ENCODE measurements at places on chromosomes 1 and 21.

- DNase-seq, result no peak
These were observed 8.9 kb downstream of the CAMTA1 start for GRCh38 chr1:6794164-6794563.

DNA sequence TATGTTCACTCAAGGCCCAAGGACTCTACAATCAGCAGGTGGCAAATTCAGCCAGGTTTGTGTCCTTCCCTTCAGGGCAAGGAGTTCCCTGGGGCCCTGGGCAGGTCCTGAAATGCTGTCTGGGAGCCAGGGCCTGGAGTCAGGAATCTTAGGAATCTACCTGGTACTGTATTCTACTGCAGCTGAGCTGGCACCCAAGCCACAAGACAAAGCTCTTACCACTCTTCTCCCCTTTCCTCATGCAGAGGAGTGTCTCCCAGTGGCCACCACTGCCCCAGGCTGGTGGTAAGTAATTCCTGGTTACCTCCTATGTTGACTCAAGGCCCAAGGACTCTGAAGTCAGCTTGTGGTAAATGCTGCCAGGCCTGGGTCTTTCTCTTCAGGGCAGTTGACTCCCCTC is 153.4 kb downstream of the NRIP1 start:
- no peak for DNase-seq

GRCh38 chr1:85818371-85818770 is 110.1 kb upstream of the ZNHIT6 start:
- no peak for DNase-seq

DNA sequence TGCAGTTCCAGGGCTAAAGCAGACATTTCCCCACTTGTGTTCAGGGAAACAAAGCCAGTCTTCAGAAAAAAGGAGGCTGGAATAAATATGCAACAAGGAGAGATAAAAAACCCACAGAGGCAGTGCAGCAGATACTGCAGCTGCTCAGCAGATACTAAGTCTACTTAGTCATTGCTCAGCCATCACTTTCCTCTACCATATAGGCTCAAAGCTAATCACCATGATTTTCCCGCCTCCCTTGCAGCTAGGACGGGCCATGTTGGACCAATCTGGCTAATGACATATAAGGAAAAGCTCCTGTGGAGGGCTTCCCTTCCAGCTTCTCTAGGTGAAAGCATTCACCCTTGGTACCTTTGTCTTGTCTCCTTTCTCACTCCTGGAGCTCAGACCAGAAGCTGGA is 10.0 kb upstream of the EFHD2 start:
- no peak for DNase-seq

- DNase-seq, result no peak
These were observed 6.5 kb upstream of the RPTN start for GRCh38 chr1:152165286-152166077.

Data from T-cell (primary cell).